ENCODE measurements at places on chromosomes 6 and 20.

DNA sequence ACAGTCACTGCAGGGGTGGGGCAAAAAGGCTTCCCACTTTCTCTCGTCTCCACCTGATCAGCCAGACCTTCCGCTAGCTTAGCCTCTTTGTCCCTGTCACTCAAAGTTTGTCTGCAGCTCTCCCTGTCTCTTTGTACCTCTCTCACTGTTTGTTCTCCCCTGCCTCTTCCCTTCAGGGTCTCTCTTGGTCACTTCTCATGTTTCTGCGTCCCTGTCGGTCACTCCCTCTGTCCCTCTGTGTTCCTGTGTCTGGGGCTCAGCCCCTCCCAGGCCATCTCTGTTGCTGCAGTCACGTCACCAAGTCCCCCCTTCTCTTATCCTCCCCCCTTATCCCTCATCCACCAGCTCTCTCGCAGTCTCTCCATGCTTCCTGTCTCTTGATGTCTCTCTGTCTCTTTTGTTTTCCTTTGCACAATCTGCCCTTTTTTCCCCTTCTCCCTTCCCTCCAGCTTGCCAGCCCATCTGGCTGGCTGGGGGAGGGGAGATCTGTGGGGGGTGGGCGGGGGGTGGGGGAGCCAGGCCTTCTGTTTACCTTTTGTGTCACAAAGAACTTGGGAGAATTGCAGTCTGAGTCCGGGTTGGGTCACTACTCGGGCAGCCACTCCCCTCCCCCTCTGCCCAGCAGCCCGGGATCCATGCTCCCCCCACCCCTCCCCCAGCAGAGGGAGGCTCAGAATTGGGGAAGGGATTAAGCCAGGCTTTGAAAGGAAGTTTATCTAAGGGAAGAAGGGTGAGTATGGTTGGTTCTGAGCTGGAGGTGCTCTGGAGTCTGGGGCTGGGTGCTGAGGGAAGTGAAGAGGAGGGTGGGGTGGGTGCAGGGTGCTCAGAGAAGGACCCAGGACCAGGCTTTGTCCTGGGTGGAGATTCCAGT is 32.3 kb downstream of the FOXP4 start:
- no peak for DNase-seq

- DNase-seq, result peak; percentile 11
Measured at GRCh38 chr6:161353208-161353613, 79.3 kb upstream of the AGPAT4 start.

GRCh38 chr20:3874194-3874844 is 14.9 kb upstream of the PANK2 start:
- no peak for DNase-seq

- no peak for DNase-seq
Measured at GRCh38 chr6:75480425-75480824, 13.2 kb downstream of the FILIP1 start.

DNA sequence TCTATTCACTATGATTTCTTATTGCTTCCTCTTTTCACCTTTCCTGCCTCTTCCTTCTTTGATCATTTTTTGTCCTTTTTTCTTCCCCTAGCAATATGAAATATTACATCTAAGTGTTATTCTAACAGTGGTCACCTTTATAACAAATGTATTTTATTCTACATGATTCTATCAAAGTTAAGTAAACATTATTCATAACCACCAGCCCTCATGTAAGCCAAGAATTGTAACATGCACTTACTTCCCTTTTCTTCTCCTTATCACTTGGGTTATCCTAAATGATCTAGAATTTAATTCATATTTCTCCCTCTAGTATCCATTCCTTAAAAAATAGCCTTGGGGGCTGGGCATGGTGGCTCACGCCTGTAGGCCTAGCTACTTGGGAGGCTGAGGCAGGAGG is 88.3 kb upstream of the SLC22A23 start:
- DNase-seq, result no peak

DNA sequence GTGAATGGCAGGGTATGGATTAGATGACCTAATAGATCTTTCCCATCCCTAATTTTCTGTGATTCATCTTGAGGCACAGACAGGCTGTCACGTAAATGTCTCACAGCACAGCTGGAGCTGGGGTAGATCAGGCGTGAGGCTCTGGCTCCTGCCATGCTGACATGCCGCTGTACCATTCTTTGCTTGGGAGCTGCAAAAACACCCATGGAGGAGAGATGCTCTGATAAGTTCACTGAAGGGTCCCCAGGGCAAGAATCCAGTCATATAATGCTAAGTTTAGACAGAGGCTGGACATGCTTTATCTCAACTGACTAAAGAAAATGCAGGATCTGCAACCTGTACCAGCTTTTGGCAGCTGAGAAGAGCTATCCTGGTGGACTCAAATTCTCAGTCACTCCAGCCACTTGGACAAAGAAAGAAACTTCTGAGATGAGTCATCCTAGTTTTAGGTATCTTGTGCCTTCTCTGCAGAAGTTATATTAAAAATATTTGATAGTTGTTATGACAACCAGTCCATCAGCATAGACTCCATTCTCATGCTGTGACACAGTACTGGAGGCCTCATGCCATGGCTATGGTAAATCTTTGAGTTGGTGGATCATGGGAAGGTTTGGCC is 185.1 kb upstream of the RAB32 start:
- DNase-seq, result no peak

GRCh38 chr6:101351173-101351572 is 42.3 kb upstream of the GRIK2 start:
- DNase-seq, result no peak

- DNase-seq, result no peak
Measured at GRCh38 chr6:21664314-21665109, 71.0 kb downstream of the SOX4 start.

GRCh38 chr6:160177220-160177619 is 55.6 kb downstream of the SLC22A1 start:
- no peak for DNase-seq

DNA sequence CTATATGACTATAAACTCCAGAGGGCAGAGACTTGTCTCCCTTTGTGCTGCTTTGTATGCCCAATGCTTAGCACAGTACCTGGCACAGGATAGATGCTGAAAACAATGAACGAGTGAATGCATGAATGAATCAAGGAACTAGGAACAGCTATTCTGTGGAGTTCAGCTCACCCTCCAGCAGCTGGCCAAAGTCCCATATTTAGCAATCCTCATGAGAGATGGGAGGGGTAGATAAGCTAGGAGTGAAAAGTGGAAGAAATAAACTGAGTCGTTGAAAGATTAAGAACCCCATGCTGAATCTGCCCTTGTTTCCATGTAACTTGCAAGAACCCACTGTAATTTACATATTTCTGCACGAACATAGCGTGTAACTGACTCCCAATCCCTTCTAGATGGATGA is 106.5 kb downstream of the MAFB start:
- no peak for DNase-seq
